ENCODE measurements at places on chromosomes 4 and X. TPM values are rescaled to one million over a fixed set of nuclear protein-coding genes. Genes with fewer than 3 reads are reported as not detected.

SULT1B1 gene
- total RNA-seq = 8.1 TPM

VCX3B gene
- not detected for total RNA-seq

CENPVL3 gene
- not detected for total RNA-seq

MAOA gene
- total RNA-seq = 0.31 TPM

NKX1-1 gene
- not detected for total RNA-seq

RTL5 gene
- 0.73 TPM for total RNA-seq

PRR32 gene
- total RNA-seq = not detected
